ENCODE measurements at places on chromosomes 4 and X. TPM values are rescaled to one million over a fixed set of nuclear protein-coding genes. Genes with fewer than 3 reads are reported as not detected.

GDPD2 gene
- not detected for total RNA-seq

HSFX2 gene
- total RNA-seq: not detected

CXCR3 gene
- not detected for total RNA-seq

GAGE12J gene
- not detected for total RNA-seq

MAN2B2 gene
- 19.5 TPM for total RNA-seq

REPS2 gene
- total RNA-seq: 0.37 TPM

FREM3 gene
- total RNA-seq: 0.44 TPM

PIN4 gene
- total RNA-seq: 23.3 TPM

IDS gene
- 55.0 TPM for total RNA-seq

TMEM31 gene
- not detected for total RNA-seq

CT45A1 gene
- total RNA-seq: not detected

CDX4 gene
- total RNA-seq: not detected

All from aortic smooth muscle cell (primary cell).